ENCODE measurements at places on chromosomes 12 and 14.
A peak's percentile ranks its signal among the peaks of the same experiment; 100 is the strongest.

DNA sequence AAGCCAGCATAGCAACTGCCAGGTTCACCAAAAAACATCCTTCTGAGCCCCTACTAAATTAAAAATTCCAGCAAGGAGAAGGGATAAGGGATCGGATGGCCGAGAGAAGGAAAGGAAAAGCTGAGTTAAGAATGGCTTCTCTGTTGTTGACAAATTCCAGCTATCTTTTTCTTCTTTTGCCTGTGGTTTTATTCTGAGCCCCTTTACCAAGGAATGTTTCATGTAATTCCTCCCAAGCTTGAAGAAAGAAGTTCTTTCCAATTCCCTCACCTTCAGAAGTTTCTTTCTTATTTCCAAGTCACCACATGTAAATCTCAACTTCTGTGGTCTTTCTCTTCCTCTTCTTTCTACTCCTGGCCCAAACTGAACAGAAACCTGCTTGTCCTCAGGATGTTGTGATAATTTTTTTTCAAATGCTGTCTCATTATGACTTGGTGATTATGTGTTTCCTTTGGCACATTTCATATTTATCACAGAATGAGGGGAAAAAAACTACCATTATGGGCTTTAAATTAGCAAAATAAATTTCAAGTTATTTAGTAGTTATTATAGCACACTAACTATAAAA, 40.0 kb downstream of the FGD6 start:
- DNase-seq, result no peak

GRCh38 chr12:82793751-82794281, 107.1 kb downstream of the TMTC2 start:
- no peak for DNase-seq

GRCh38 chr14:67186172-67186768, 3.0 kb upstream of the GARIN2 start:
- no peak for DNase-seq

DNA sequence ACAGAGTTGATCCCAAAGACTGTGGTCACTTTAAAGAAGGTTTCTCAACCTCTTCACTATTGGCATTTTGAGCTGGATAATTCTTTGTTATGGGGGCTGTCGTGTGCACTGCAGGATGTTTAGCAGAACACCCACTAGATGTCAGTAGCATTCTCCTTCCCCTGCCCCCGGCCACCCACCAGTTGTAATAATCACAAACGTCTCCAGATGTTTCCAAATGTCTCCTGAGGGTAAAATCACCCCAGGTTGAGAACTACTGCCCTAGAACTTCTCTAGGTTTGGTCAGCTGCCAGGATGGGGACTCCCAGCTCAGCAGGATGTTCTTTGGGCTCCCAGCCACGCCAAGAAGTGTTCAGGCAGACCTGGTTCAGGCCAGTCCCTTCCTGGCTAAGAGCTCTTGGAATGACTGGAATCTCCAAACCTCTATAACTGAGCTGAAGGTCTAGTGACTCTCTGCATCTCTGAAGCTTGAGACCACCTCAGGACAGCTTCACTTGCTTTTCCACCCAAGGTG, 12.5 kb upstream of the AJUBA start:
- DNase-seq, result no peak

GRCh38 chr12:130117233-130117632, 45.0 kb upstream of the FZD10 start:
- DNase-seq, result no peak

- DNase-seq, result no peak
These were observed 87.0 kb upstream of the EEA1 start for GRCh38 chr12:93015871-93016751.

DNA sequence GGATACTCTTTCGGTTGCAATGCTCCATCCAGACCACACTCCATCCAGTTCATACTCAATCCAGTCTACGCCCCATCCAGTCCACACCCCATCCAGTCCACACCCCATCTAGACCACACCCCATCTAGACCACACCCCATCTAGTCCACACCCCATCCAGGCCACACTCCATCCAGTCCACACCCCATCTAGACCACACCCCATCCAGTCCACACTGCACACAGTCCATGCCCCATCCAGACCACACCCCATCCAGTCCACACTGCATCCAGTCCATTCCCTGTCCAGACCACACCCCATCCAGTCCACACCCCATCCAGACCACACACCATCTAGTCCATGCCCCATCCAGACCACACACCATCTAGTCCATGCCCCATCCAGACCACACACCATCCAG, 116.0 kb upstream of the RTL1 start:
- DNase-seq, result no peak

- DNase-seq, result no peak
These were observed 936 bp downstream of the TFCP2 start for GRCh38 chr12:51171884-51172514.

GRCh38 chr14:65696801-65697200, 284.3 kb downstream of the FUT8 start:
- DNase-seq, result no peak

DNA sequence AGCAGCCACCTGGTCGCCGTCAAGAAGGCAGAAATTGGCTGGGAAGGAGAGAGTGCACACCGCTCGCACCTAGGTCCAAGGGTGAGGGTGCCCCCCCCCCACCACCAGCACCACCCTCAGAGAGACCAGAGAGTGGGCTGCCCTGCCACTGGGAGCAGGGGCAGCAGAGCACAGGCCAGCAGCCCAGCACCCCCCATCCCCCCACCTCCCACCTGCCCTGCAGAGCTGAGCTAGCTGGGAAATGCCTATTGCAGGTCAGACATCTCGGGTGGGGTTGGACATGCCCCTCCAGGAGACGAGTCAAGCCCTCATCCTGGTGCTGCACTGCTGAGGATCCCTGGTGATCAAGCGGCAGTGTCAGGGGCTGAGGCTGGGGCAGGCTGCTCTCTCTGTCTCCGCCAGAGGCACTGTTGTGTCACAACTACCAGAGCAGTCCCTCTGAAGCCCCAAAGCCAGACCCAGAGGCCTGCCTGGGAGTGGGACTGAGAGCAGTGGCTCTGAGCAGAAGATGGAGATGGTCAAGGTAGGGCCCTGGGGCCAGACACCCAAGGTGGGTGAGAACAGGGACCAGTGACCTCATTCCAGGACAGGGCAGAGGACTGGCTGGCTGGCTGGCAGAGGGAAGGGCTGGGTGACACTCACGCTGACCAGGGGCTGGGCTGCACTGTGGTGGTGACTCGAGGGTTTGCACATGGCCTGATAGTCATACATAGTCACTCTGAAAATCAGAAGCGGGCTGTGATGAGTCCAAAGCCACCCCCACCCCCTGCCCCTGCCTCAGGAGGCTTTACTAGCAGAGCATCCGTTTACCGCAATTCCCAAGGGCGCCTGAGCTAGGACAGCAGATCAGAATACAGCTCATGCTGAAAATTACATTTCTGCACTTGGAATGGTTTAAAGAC, 19.7 kb upstream of the LRTM2 start:
- no peak for DNase-seq

GRCh38 chr12:94941440-94941862, 62.0 kb downstream of the NDUFA12 start:
- peak; percentile 8 for DNase-seq

DNA sequence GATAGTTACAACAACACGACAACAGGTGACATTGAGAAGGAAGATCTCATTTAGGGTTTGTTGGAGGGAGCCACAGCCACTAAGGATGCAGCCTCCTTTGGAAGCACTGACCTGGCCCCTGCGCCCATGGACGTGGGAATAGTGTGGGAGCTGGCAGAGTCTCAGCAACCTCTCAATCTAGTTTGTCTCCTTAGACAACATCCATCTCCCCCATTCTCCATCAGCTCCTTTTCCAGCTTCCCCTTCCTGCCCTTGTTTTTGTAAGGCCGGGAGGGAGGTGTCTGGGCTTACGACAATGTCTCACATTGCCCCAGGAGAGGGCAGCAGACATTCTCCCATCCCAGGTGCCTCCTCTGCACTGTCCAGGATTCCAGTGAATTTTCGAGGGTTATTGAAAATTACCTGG, 170.2 kb upstream of the PZP start:
- DNase-seq, result no peak

- DNase-seq, result no peak
These were observed 123.4 kb downstream of the SLC25A47 start for GRCh38 chr14:100446572-100446971.

- DNase-seq, result no peak
These were observed 169.2 kb downstream of the PIK3C2G start for GRCh38 chr12:18430425-18431048.

DNA sequence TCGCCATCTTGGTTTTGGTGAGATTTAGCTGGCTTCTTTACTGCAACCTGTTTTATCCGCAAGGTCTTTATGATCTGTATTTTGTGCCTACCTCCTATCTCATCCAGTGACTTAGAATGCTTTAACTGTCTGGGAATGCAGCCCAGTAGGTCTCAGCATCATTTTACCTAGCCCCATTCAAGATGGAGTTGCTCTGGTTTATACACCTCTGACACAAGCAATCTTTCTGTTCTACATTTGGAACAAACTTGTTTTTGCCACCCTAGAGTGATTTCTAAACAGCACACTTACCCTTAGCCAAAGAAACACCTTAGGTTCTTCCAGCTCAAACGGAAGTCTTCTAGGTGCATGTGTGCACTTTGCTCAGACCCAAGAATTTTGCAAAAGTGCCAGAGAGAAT, 122.3 kb downstream of the CCDC60 start:
- no peak for DNase-seq

GRCh38 chr14:54299410-54300363, 97.1 kb upstream of the CDKN3 start:
- no peak for DNase-seq

GRCh38 chr12:45388545-45388944, 172.7 kb downstream of the ANO6 start:
- DNase-seq, result no peak

DNA sequence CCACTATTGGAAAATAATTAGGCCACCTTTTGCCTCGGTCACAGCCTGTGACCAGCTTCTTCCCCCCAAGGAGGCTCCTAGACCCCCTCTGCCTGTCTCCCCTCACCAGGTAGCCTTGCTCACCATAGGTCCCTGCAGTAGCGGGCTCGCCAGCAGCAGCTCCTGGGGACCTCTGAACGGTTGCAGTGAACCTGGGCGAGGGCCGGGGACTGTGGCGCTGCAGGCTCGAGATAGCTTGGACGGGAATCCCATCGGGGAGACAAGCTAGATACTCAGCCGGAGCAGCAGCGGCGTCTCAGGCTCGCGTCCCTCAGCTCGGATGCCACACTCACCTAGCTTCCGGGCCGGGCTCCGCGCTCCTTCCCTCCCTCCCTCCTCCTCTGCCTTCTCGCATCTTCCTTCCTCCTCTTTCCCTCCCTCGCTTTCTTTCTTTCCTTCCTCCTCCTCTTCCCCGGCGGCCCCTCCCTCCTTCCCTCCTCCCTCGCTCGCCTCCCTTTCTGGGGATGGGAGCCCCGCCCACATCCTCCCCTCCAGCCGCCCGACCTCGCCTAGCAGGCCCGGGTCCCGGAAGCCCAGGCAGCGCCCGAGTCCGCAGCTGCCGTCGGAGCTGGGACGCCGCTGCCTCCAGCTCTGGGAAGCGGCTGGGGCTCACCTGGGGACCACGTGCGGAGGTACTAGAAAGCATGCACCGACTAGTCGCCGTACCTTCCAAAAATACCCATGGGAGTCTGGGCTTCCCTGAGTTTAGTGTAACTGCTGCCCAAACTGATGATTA, at the start of gene BMP4:
BMP4 (minus strand) TSS at position 399 of the 775 bp plus-strand sequence. CDS start 4,603 bp downstream, outside the sequence.
- no peak for DNase-seq

DNA sequence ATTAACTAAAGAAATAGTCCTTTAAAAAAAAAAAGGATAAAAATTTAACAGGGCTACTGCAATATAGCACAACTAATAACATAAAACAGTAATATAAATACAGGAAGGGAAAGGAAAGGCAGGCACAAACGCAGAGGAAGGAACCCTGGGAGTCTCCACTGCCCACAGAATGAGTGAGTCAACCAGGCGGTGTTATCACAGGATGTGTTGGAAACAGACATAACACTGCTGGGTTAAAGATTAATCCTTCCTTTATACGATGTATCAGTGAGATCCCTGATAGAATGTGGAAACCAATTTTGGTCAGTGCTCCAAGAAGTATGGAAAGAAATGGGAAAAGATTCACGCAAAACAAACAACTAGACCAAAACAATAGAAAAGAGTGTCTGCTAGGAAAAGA, 47.9 kb downstream of the FGD6 start:
- no peak for DNase-seq

DNA sequence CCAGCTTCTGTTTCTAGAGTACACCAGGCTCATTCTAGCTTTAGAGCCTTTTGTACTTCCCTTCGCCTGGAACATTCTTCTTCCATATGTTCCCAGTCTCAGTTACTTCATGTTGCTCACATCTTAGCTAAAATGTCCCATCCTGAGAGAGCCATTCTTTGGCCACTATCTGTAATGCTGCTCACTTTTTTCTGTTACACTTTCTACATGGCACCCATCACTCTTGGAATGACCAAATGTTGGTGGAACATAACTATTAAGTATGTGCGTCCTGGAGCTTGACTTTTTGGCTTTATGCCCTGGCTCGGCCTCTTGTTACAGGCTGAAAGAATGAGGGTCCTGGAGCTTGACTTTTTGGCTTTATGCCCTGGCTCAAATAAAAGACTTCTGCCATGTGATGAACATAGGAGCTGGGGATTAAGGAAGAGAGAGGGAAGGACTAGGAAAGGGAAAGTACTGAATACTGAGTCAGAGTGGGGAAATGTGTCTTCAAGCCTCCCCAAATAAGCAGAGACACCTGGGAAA, 442.9 kb upstream of the ATP2B1 start:
- no peak for DNase-seq

- DNase-seq, result no peak
These were observed 16.5 kb downstream of the EID3 start for GRCh38 chr12:104319918-104320626.

DNA sequence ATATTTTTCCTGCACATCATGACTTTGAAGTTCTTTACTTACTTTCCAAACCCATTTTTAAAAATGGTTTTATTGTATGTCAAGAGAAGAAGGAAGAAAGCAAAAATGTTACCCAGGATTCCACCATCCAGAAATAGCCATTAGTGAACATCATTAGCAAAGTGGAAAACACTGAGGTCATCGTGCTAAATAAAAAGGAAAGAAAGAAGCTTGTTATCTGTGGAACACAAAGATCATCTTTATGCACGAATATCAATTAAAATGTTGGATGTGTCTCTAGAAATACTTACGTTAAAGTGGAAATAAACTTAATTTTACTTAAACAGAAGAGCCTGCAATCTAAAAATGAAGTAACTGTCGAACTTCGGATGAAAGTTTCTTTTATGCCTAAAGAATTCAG, 27.3 kb downstream of the SFSWAP start:
- DNase-seq, result no peak

GRCh38 chr14:67426161-67426560, 14.2 kb upstream of the PLEK2 start:
- DNase-seq, result no peak

DNA sequence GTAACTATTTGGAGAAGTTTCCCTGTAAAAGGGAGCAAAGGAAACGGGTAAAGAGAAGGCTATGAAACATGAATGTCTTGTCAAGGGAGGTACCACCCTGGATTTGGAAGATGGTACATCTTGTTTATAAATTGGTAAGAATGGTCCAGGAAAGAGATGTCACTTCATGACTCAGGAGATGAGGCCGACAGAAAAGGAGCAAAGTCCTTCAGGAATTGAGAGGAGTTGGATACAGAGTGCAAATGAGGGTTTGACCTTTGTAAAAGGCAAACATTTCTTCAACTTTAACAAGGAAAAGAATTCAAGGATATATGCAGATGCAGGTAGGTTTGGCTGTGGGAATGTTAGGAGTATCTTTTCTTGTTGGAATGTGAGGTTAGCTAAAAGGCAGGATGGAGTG, 30.8 kb downstream of the NDUFA9 start:
- no peak for DNase-seq

All from activated CD8-positive, alpha-beta memory T cell treated with anti-CD3 and anti-CD28 coated beads for 4 hours (primary cell).